Activated T-cell treated with anti-CD3 and anti-CD28 coated beads, Interleukin-2, amount 50 U/mL, for 48 hours (primary cell): ENCODE measurements at places on chromosomes 1 and 21.

DNA sequence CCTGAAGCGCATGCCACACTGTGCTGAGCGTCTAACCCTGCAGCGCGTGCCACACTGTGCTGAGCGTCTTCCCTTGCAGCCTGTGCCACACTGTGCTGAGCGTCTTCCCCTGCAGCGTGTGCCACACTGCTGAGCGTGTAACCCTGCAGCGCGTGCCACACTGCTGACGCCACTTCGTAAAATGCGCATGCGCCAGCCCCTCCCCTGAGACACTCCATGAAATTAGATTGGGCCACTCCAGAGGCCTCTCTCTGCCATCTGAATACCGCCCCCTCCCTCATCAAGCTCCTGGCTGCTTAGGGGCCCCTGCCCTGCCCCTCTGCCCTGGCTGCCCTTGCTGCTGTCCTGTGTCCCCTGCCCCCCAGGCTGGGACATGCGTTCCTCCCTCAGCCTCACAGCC lies 84.8 kb downstream of the POFUT2 start:
- DNase-seq = no peak

- DNase-seq = no peak
Measured at GRCh38 chr21:31668651-31669491, 9.4 kb downstream of the SOD1 start.

- DNase-seq = no peak
Measured at GRCh38 chr1:98164509-98164908, 243.7 kb upstream of the DPYD start.

DNA sequence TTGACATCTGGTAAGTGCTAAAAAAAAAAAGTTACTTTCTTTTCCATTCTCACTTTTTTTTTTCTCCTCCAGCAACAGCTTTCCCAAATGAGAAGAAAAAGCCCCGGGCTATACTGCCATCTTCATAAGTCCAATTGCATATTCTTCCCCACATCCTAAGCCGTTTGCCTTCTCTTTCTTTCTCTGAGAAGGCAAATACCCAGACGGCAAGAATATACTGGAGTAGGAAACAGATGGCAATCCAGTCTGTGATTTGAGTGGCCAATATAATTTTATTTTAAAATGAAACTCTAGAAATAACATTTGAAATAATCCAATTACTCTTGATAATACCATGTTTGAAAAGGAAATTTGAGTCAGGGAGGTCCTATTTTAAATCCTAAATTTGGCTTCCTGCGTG lies 44.6 kb upstream of the GREM2 start:
- DNase-seq = no peak

DNA sequence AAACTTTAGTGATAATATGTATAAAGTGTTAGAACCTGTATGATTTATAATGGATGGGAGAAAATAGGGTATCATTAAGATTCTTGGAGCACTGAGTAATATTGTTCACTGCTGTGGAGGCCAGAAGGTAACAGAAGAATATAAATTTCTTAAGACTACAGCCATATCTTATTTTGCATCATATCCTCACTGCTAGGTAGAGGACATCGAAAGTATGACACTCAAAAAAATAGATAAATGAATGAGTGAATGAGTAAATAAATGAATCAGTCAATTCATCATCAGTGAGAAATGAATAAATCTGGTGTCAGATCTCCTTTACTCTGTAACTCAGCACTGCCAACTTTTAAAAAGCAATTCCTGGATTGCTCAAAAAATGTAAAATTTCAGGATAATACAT lies 33.2 kb downstream of the RGS13 start:
- DNase-seq = no peak

- no peak for DNase-seq
Measured at GRCh38 chr1:36562181-36562685, 79.5 kb upstream of the CSF3R start.

GRCh38 chr21:32739946-32740345 lies 12.1 kb upstream of the SYNJ1 start:
- DNase-seq = no peak

GRCh38 chr1:65119951-65120350 lies 28.1 kb upstream of the AK4 start:
- DNase-seq = no peak

DNA sequence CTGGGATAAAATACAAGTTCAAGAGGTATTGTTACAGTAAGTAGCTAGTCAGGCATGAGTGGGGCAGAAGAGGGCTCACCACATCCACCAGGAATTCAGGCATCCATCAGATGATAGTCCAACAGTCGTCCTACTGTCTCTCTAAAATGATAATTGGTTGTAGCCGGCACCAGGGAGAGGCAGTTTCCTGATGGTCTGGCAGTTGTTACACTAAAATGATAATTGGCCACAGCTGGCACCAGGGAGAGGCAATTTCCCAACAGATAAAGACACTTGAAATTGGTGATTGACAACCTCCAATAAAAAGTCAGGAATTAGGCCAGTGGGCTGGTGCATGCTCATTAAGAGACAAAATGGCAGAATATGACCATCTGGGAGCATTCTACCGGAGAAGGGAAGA lies 545.8 kb downstream of the AMY1C start:
- no peak for DNase-seq

DNA sequence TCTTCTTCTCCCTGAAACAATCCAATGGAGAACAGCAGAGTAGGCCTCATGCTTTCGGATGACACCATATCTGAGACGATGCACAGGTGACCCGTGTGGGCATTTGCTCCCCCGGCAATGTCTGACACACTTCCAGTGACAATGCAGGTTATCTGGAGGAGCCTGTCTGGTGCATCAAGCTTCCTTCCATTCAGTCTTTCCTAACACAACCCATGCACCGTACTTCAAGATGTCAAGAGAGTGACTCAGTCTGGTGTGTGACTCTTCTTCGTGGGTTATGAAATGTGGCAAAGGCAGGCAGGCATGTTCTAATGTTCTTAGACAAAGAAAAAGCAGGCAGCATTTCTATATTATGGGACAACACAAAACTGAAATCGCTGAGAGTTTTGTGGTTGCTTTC lies 159.1 kb downstream of the EDEM3 start:
- DNase-seq = no peak

GRCh38 chr1:216476341-216476740 lies 53.1 kb upstream of the USH2A start:
- no peak for DNase-seq

- DNase-seq = no peak
Measured at GRCh38 chr1:36824390-36824861, 209.9 kb downstream of the GRIK3 start.

GRCh38 chr1:1079408-1080121 lies 5.5 kb upstream of the RNF223 start:
- DNase-seq = peak; percentile 70

DNA sequence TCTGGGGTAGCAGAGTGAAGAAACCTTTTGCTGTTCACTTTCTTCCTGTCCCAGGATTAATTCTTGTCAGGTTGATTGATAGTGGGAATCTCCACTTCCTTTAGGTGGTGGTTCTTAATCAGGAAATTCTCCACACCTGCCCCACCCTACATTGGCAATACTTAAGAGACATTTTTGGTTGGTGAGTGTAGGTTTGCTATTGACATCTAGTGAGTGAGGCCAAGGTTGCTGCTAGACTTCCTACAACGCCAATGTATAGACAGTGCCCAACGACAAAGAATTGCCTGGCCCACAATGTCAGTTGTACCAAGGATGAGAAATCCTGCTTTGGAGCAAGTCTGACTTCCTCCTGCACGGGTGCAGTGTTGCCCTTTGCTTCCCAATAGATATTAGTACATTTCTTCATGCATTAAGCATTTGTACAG lies 38.5 kb downstream of the MAP3K7CL start:
- DNase-seq = no peak
